ENCODE measurements at places on chromosomes 1 and 21.
A peak's percentile ranks its signal among the peaks of the same experiment; 100 is the strongest.

- no peak for DNase-seq
Measured at GRCh38 chr1:88472298-88472697, 211.8 kb upstream of the PKN2 start.

GRCh38 chr1:61395146-61395800 is 312.9 kb downstream of the NFIA start:
- no peak for DNase-seq

DNA sequence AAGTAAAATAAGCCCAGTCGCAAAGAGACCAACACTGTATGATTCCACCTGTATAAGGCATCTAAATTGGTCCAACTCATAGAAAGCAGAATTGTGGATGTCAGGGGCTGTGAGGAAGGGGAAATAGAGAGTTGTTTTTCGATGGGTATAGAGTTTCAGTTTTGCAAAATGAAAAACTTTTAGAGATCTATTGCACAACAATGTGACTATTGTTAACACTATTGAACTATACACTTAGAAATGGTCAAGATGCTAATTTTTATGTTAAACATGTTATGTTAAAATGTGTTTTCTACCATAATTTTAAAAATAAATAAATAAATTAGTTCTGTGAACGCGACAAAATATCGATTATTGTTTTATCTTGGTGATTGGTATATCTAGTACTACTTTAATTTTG is 192.4 kb downstream of the PTGER3 start:
- DNase-seq, result no peak

DNA sequence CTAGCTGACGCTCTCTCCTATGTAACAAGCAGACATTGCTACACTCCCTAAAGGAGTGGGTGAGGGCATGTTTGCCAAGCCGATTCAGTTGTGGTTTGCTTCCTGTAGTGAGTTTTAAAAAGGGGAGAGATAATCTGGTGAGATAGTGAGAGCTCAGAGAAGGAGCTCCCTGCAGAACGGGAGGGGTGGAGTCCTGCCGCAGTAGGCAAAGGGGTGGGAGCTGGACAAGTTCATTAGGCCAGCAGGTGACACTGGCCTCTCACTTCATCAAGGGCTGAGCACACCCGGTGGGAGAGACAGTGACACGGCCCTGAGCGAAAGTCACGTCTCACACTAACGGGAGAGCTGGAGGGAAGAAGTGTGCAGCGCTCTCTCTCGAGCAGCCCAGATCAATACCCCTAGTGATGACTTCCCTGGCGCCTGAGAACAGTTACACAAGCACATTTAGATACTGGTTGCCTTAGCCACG is 144.0 kb upstream of the CD34 start:
- no peak for DNase-seq

- no peak for DNase-seq
Measured at GRCh38 chr1:43648221-43648847, 1.6 kb upstream of the KDM4A start.

- no peak for DNase-seq
Measured at GRCh38 chr21:42388740-42389448, 7.0 kb downstream of the TMPRSS3 start.

DNA sequence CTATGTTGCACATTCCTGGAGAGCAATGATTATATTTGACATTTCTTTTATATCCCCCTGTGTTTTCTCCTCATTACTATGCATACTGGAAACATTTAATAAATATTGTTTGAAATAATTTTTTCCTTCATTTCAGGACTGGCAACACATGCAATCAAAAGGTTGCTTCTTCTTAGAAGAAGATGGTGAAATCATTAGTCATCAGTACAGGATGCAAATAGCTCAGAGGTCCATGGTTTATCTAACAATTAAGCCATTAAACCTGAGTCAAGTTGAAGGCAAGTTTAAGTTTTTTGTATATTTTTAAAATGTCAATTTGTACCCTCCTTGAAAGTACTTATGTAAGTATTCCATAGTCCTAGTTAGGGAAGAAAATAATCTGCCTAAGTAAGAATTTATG is 22.5 kb downstream of the EFCAB7 start:
- no peak for DNase-seq

- DNase-seq, result no peak
Measured at GRCh38 chr1:229058111-229058561, 212.8 kb upstream of the RAB4A start.

DNA sequence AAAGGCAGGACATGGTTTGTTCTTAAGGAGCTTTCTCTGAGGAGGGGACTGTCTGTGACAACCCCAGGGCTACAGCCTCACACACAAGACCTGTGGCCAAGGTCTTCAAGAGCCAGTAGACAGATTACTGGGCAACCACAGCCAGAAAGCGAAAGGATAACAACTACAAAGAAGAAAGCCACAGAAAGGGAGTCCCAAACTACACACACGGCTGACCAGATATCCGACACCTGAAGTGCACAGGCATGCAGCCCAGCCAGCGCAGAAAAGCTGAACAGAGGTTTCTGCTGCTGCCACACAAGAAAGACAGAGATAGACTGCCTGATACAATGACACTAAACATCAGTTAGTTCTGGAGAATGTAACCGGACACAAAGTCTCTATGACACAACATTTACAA is 21.4 kb upstream of the NADK start:
- DNase-seq, result no peak

GRCh38 chr1:226397011-226397926 is 10.6 kb downstream of the PARP1 start:
- no peak for DNase-seq

GRCh38 chr21:44293551-44294231 is 6.2 kb upstream of the PFKL start:
- no peak for DNase-seq

GRCh38 chr1:21594935-21595897 is 73.9 kb downstream of the RAP1GAP start:
- DNase-seq, result peak; percentile 18

- no peak for DNase-seq
Measured at GRCh38 chr1:85404408-85404807, 60.6 kb downstream of the DDAH1 start.

GRCh38 chr1:157368363-157368762 is 184.0 kb downstream of the FCRL5 start:
- no peak for DNase-seq

- no peak for DNase-seq
Measured at GRCh38 chr1:54230507-54231339, 30.8 kb downstream of the MRPL37 start.

DNA sequence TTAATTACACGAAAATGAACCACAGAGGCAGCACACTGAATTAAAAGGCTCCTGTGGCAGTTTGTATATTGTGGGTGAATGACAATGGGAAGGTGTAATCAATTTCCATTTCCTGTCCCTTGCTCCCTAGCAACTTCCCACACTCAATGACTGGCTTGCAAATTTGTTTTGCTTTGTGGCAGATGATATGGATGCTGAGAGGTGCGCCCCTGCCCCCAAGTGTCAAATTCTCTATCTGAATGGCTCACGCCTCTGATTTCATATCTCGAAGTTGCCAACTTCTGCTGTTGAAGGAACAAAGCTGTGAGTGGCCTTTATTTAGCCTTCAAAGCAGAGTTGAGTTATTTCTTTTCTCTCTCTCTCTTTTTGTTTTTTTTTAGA is 86.0 kb downstream of the FOXD2 start:
- no peak for DNase-seq

DNA sequence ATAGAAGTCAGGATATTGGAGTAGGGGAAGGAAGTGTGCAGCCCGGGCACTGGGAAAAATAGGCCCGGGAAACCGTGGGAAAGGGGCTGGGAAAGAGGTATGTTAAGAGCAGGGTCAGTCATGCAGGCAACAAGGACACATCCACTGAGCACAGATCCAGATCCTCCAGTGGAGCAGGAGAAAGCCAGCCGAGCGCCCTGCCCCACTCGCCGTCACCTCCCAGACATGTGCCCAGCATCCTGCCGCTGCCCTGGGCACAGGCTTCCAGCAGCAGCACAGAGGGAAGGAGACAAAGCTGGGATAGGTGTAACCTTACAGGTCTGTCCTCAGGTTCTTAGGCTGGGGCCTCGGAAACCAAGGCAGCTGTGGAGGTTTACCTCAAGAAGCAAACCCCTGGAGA is 64.2 kb downstream of the FAM163A start:
- DNase-seq, result no peak

GRCh38 chr1:6491480-6491962 is at the start of gene PLEKHG5:
TSS of gene PLEKHG5 (minus strand) at chr1:6491667. CDS start at chr1:6477571, 14,096 bp downstream.
- DNase-seq, result no peak

DNA sequence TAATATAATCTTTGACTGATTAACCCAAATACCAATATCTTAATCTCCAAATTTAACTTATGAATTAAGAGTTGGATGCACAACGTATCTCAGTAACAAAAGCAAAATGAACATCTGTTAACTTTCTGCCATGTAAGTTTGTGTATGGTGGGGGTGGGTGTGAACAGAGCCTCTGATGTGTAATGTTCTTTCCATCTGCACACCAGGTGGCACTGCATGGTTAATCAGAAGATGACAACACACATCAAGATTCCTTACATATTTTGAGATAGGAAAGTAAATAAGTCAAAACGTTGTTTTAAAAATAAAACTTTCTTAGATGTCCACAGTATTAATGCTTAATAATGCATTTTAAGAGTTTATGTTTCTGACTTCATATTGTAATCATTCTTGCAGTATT is 251.9 kb downstream of the DPYD start:
- no peak for DNase-seq

GRCh38 chr21:37118187-37118826 is 45.3 kb downstream of the TTC3 start:
- DNase-seq, result no peak

- DNase-seq, result no peak
Measured at GRCh38 chr21:25515484-25516405, 91.5 kb downstream of the MRPL39 start.

DNA sequence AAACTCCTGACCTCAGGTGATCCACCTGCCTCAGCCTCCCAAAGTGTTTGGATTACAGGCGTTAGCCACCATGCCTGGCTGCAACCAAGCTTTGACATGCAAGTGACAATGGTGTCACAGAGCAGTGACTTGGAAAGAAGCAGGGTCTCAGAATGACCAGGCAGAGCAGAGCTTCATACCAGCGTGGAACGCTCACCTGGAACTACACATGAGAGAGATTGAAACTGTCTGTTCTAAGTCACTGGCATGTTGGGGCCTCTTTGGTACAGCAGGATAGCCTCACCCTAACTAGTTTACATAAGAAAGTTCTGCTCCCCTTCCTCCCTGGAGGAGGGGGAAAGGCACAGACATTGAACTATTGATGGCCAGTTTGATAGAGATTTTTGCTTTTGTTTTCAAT is 47.5 kb upstream of the ITPKB start:
- DNase-seq, result no peak

GRCh38 chr1:169538998-169539871 is 47.0 kb downstream of the F5 start:
- DNase-seq, result no peak

DNA sequence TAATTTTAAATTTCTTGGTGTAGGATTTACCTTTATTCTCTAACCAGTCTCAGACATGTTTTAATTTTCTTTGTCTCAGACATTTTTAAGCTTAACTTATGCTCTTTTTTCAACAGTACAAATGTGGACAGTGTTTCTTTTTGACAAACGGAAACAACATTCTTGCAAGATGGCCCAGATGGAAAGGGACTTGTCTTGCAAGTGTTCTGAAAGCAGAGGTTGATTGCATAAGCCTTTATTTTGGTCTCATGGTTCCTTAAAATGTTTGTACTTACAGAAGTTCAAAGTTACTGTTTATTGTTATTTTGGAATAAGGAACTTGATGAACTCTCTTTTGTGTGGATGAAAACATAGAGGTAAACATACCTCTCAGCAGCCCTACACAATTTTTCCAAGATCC is 22.9 kb downstream of the SMAP2 start:
- no peak for DNase-seq

DNA sequence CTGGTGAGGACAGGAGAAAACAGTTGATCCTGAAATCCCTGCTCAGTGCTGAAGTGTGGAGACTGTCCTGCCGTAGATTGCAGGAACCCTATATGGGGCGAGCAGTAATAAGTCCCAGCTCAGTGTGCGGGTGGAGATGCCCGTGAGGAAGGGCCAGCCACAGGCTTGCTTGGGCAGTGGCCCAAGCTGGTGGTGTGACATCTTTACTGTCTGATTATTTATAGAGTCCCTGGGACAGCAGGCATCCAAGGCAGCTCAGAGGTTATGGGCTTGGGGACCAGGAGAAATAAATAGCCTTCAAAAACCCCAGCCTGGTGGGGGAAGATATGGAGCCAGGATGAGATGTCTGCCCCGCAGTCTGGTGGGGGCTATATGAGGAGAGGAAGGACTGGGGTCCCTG is 170.7 kb upstream of the POU3F1 start:
- DNase-seq, result no peak

Measured in activated naive CD4-positive, alpha-beta T cell (primary cell).